ENCODE measurements at places on chromosomes 13 and 19. TPM values are rescaled to one million over a fixed set of nuclear protein-coding genes. Genes with fewer than 3 reads are reported as not detected.

MYO1F gene
- 80.5 TPM for total RNA-seq

SYNGR4 gene
- total RNA-seq = not detected

NXNL1 gene
- not detected for total RNA-seq

CLDND2 gene
- total RNA-seq = not detected

GFY gene
- not detected for total RNA-seq

ZNF541 gene
- total RNA-seq = under 0.01 TPM

IZUMO2 gene
- total RNA-seq = not detected

PSPN gene
- 2.2 TPM for total RNA-seq

HSD17B14 gene
- total RNA-seq = 2.4 TPM

ZNF878 gene
- under 0.01 TPM for total RNA-seq

SUGT1 gene
- total RNA-seq = 12.9 TPM

NKPD1 gene
- 1.6 TPM for total RNA-seq

CRYL1 gene
- total RNA-seq = 31.8 TPM

KCNN1 gene
- under 0.01 TPM for total RNA-seq

PDX1 gene
- not detected for total RNA-seq

CGB5 gene
- total RNA-seq = not detected

LRRC4B gene
- total RNA-seq = under 0.01 TPM

DNAAF3 gene
- total RNA-seq = 1.3 TPM

CYP4F12 gene
- total RNA-seq = 0.27 TPM

ZNF709 gene
- 7.5 TPM for total RNA-seq

KANK3 gene
- 0.27 TPM for total RNA-seq

IL17D gene
- 1.9 TPM for total RNA-seq

CILP2 gene
- total RNA-seq = 0.27 TPM

CLEC11A gene
- total RNA-seq = 64.4 TPM

MEGF8 gene
- total RNA-seq = 17.2 TPM

XRCC1 gene
- 43.4 TPM for total RNA-seq

ATP4B gene
- not detected for total RNA-seq

LCP1 gene
- total RNA-seq = 179 TPM

MED16 gene
- total RNA-seq = 78.4 TPM

SBK2 gene
- under 0.01 TPM for total RNA-seq

ZNF814 gene
- 26.7 TPM for total RNA-seq

VSTM2B gene
- total RNA-seq = not detected

FBXW9 gene
- total RNA-seq = 31.2 TPM

PSG11 gene
- total RNA-seq = not detected

MTMR6 gene
- 6.2 TPM for total RNA-seq

HCN2 gene
- total RNA-seq = under 0.01 TPM

SPACA4 gene
- total RNA-seq = not detected

CPAMD8 gene
- 0.81 TPM for total RNA-seq

METTL21C gene
- total RNA-seq = not detected

MEIS3 gene
- total RNA-seq = under 0.01 TPM

NFIC gene
- total RNA-seq = 36.1 TPM

CD37 gene
- total RNA-seq = 255 TPM

PBX4 gene
- 4.8 TPM for total RNA-seq

CDC42EP5 gene
- total RNA-seq = 0.54 TPM
